ENCODE measurements at places on chromosomes 5 and 9. TPM values are rescaled to one million over a fixed set of nuclear protein-coding genes. Genes with fewer than 3 reads are reported as not detected.

DNA sequence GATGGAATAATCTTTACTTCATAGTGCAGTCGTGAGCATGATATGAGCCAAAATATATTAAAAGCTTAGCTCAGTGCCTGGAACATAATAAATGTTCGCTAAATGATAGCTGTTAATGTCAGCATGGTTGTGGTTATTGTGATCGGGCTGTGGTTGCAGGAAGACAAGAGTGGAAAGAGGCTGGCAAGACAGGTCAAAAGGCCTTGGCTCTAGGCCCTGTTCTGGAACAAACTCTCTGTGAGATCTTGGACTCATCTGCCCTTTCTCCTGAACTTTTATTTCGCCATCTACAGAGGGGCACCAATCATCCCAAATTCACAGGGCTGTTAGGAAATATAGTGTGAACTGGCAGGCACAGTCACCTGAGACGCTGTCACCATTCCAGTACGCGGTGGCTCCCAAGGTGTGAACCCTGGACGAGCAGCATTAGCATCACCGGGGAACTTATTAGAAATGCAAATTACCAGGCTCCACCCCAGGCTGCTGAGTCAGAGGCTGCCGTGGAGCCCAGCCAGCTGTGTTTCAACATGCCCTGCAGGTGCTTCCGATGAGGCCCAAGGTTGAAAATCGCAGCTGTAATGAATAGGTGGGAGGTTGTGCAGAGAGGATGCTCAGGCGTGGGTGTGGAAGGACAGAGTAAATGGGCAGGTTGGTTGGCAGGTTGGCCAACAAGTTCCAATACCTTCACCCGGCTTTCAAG is 50.2 kb upstream of the SAP30L start:
- peak; percentile 27 for DNase-seq

The SLIT3 gene
- 0.36 TPM for total RNA-seq

GRCh38 chr9:135519179-135519971 is 1.9 kb upstream of the LCN1 start:
- DNase-seq = no peak

GRCh38 chr5:103148213-103148612 is 28.1 kb downstream of the PPIP5K2 start:
- no peak for DNase-seq

DNA sequence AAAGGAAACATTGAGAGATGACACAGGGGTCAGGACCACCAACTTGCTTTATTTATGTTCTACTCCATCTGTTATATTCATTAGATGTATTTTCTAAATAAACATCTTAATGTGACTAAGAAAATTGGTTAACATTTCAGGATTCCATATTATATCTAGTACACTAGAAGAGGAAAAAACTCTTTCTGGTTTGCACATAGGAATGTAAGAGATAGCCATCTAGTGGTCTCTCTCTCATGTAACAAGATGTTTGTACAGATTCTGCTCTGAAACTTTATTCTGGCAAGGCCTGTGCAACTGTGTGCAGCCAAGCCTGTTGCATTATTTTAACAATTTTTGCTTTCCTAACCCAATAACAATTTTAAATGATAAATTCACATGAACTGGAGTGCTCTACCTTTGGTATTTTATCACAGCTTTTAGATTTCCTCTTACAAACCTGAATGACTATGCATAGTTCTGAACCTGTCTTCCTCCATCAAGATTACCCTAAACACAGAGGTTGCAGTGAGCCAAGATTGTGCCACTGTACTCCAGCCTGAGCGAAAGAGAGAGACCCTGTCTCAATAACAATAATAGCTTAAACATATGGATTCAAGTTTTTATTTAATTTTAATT is 148.2 kb downstream of the GIN1 start:
- DNase-seq = peak; percentile 6

The ACTL7A gene
- not detected for total RNA-seq

DNA sequence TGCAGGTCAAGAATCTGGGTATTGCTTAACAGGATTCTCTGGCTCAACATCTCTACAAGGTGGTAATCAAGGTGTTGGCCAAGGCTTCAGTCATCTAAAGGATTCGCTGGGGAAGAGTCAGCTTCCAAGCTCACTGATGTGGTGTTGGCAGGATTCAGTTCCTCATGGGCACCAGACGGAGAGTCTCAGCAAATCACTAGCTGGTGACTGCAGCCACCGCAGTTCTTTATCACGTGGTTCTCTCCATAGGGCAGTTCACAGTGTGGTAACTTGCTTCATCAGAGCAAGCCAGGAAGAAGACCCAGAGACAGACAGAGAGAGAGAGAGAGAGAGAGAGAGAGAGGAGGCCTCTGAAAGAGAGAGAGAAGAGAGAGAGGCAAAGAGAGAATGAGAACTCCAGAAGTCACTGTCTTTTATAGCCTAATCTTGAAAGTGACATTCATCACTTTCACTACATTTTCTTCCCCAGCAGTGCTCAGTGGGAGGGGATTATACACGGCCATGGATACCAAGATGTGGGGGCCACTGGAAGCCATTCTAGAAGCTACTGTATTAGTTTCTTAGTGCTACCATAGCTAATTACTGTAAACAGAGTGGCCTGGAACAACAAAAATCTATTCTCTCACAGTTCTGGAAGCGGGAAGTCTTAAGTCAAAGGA is 109.2 kb upstream of the SMIM23 start:
- DNase-seq = no peak

The ZNF300 gene
- total RNA-seq = 6.3 TPM

The TAF11L5 gene
- total RNA-seq = not detected

DNA sequence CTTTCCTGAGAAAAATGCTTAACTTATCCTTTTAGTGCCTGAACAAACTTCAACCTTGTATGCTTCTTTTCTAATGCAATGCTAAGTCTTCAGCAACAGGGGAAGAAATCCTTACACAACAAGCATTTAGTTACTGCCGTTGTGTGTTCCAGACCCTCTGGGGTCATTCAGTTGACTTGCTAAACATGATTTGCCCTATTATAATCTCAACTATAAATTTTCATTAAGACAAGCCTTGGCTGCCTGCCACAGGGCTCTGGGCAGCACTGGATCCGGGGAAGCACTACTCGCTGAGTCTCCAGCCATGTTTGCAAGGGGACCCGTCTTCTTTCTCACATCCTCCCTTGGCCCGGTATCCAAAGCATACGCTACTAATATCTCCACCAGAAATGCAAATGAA is 58.1 kb downstream of the PTCH1 start:
- no peak for DNase-seq

Measured in epithelial cell of proximal tubule (primary cell).